ENCODE measurements at places on chromosomes 16 and 17.

GRCh38 chr17:36002631-36003030 is 1.3 kb upstream of the CCL15 start:
- DNase-seq: no peak

DNA sequence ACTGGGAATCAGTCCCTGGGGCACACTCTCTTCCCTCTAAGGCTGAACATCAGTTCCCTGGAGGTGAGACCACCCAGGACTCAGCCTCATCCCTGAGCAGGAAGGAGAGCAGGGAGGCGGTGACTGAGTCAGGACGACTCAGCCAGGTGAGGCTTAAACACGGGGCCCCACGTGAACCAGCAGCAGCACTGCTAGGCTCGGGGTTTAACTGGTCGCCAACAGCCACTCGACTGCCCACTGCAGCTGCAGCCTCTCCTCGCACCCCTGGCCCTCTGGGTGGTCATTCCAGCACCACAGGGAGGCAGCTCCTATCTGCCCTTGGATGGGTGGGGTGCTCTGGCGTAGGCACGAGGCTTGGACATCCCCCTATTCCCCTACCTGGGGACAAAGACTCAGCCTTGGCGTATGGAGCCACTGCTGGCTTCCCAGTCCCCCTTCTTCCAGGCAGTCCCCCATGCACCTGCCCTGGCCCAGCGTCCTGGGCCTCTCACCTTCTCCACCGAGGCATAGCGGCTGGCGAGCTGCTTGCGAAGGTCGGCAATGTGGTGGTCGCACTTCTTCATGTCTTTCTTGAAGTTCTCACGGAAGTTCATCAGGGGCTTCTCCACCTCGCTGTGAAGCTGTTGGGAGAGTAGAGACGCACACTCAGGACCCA is 21.2 kb upstream of the RCVRN start:
- no peak for DNase-seq

- no peak for DNase-seq
These were observed 14.0 kb downstream of the TBX4 start for GRCh38 chr17:61466246-61466645.

DNA sequence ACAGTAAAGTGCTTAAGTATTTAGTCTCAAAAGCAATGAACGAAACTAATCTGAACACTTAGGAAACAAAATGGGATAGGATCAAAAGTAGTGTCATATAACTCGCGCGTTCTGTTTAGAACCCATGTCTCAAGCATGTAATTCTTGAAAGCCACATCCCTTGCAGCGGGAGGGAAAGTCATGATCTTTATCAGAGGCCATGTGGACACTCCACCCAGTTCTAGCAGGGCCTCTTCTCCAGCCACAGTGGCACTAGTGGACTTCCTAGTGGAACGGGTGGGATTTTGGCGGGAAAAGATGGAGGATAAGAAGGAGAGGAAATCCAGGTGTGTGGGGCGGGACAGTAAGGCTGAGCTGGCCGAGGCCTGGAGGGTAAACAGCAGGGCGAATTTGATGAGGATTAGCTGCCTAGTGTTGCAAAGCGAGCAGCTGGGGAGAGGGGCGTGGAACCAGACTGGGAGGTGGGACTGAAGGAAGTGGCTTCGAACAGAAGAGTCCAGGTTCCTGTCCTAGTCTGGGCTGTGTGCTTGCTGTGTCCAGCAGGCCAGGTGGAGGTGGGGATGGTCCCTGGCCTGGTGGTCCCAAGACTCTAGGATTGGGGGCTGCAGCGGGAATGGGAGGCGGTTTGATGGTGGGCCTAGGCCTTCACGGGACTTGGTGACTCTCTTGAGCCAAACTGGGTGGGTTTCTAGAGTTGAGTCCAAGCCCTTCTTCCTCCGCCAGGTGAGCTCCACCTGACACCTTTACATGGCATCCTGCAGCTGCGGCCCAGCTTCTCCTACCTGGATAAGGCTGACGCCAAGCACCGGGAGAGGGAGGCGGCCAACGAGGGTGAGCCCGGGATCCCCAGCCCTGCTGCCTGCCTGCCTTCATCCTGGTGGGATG is 15.9 kb downstream of the POLR3E start:
- no peak for DNase-seq

DNA sequence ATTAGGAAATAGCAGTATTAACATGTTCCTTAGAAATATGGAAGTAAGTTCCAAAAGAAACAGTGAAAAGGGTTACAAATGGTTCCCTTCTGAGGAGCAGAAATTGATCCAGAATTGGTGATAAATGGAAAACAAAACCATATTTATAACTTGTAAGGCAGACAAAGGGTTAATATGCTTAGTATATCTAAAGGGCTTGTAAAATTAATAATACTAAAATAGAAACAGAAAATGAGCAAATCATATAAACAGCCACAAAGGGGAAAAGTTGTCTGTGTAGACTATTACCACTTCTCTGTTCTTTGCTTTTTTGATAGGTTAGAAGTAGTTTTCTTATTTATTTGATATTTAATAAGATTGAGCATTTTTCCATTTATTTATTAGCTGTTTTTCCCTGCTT is 64.4 kb downstream of the NFATC3 start:
- DNase-seq: no peak

- no peak for DNase-seq
These were observed 61.9 kb upstream of the CIBAR2 start for GRCh38 chr16:85173981-85174751.

- DNase-seq: no peak
These were observed 42.2 kb downstream of the CCDC57 start for GRCh38 chr17:82170412-82170961.

DNA sequence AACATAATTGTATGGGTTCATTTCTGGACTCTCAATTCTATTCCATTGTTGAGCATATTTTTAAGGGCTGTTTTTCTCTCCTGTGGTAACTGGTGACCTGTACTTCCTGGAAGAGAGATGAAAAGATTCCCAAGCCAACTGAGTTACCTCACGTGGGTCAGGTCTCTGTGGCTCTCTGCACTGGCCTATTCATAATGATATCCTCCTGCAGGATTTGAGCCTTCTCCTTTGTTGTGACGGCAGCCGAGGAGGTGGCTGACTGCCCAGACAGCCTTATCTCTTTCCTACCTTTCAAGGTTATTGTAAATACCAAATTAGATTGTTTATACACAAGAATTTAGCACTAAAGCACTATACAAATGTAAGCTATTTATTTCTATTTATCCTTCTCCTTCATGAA is 2.7 kb upstream of the ACE start:
- DNase-seq: no peak

DNA sequence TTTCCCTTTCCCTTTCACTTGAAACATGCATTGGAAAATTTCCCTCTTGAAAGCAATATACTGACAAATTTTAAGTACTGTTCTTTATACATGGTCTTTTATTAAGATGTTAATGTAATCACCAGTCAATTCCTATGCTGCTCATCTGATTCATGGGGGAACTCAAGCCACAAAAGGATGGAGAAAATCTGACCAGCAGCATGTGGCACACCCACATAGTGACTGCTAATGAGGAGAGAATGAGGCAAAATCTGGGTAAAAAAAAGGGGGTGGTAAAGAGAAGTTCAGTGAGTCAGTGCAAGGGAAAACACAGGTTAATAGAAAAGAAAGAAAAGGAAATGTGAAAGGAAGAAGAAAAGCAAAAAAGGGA is 11.3 kb downstream of the RFFL start:
- no peak for DNase-seq

Data from activated gamma-delta T cell treated with Interleukin-2 at 50 U/mL for 16 hours (primary cell).